ENCODE measurements at places on chromosomes 13 and 19. TPM values are rescaled to one million over a fixed set of nuclear protein-coding genes. Genes with fewer than 3 reads are reported as not detected.

Gene F2RL3
- total RNA-seq, result 0.18 TPM

Gene NLRP11
- not detected for total RNA-seq

Gene LILRB4
- total RNA-seq, result not detected

Gene ETV2
- 0.28 TPM for total RNA-seq

Gene ZNF846
- 15.2 TPM for total RNA-seq

Gene BRSK1
- total RNA-seq, result 6.6 TPM

Gene TMPRSS9
- total RNA-seq, result not detected

Gene PHLDB3
- 15.4 TPM for total RNA-seq

Gene CCDC124
- 28.0 TPM for total RNA-seq

Gene SLC6A16
- not detected for total RNA-seq

Gene C19orf38
- 0.09 TPM for total RNA-seq

Gene CASP14
- total RNA-seq, result not detected

Gene PNMA8A
- total RNA-seq, result 1.4 TPM

Gene CBLC
- not detected for total RNA-seq

Gene SEMA6B
- 0.37 TPM for total RNA-seq

Gene CYP4F12
- total RNA-seq, result not detected

Gene TMEM145
- total RNA-seq, result not detected

Gene CD70
- not detected for total RNA-seq

Gene ISYNA1
- total RNA-seq, result 23.0 TPM

Gene IL17D
- total RNA-seq, result 1.3 TPM

Gene KIR2DL3
- not detected for total RNA-seq

Gene APOC1
- total RNA-seq, result 3.6 TPM

Gene PSG6
- total RNA-seq, result not detected

Gene ZNF8
- 3.0 TPM for total RNA-seq

Gene PCDH17
- total RNA-seq, result 0.09 TPM

Gene MIR17HG
- total RNA-seq, result 3.8 TPM

Gene ZNF320
- total RNA-seq, result 8.1 TPM

Gene RNF113B
- not detected for total RNA-seq

Gene IFNL1
- total RNA-seq, result not detected

Gene ELSPBP1
- not detected for total RNA-seq

Gene ZIC5
- total RNA-seq, result not detected

Gene SNRNP70
- total RNA-seq, result 162 TPM

Gene NCCRP1
- total RNA-seq, result not detected

Gene PAK4
- total RNA-seq, result 4.2 TPM

Gene ICAM5
- 1.3 TPM for total RNA-seq

Gene SIAH3
- not detected for total RNA-seq

Gene LACC1
- 41.4 TPM for total RNA-seq

Gene MISP3
- 0.28 TPM for total RNA-seq

Gene RASAL3
- total RNA-seq, result 0.09 TPM

Gene APC2
- total RNA-seq, result 0.28 TPM
